ENCODE measurements at places on chromosomes 6 and 20. TPM values are rescaled to one million over a fixed set of nuclear protein-coding genes. Genes with fewer than 3 reads are reported as not detected.

The RPL7L1 gene
- total RNA-seq = 80.4 TPM

The HLA-DOA gene
- under 0.01 TPM for total RNA-seq

The GABRR1 gene
- not detected for total RNA-seq

The RIPOR2 gene
- total RNA-seq = 0.34 TPM

The RSPH4A gene
- under 0.01 TPM for total RNA-seq

The MSH5 gene
- total RNA-seq = 2.7 TPM

The PRKN gene
- 4.0 TPM for total RNA-seq

The DSP gene
- 0.16 TPM for total RNA-seq

The HSPA12B gene
- total RNA-seq = 1.9 TPM

The BPIFB6 gene
- total RNA-seq = not detected

The PTGIS gene
- 295 TPM for total RNA-seq

The GCNT2 gene
- total RNA-seq = 0.32 TPM

The MATN4 gene
- total RNA-seq = not detected

The FLRT3 gene
- 1.6 TPM for total RNA-seq

The BPIFB4 gene
- total RNA-seq = not detected

The BPIFB1 gene
- total RNA-seq = not detected

The ZC2HC1B gene
- total RNA-seq = not detected

The HTR1E gene
- not detected for total RNA-seq

The HMGCLL1 gene
- not detected for total RNA-seq

The SMIM26 gene
- 105 TPM for total RNA-seq

The NHSL1 gene
- 15.6 TPM for total RNA-seq

The PIGT gene
- total RNA-seq = 17.5 TPM

The PACSIN1 gene
- total RNA-seq = not detected

The DEFB124 gene
- total RNA-seq = not detected

The IL17A gene
- not detected for total RNA-seq

The RAET1L gene
- not detected for total RNA-seq

The GPSM3 gene
- total RNA-seq = 0.95 TPM

The DDX43 gene
- total RNA-seq = 0.32 TPM

The SYCP2 gene
- 0.17 TPM for total RNA-seq

The WFDC5 gene
- not detected for total RNA-seq

The SMPDL3A gene
- 57.7 TPM for total RNA-seq

The ADGB gene
- total RNA-seq = not detected
